ENCODE measurements at places on chromosomes 11 and 22.

DNA sequence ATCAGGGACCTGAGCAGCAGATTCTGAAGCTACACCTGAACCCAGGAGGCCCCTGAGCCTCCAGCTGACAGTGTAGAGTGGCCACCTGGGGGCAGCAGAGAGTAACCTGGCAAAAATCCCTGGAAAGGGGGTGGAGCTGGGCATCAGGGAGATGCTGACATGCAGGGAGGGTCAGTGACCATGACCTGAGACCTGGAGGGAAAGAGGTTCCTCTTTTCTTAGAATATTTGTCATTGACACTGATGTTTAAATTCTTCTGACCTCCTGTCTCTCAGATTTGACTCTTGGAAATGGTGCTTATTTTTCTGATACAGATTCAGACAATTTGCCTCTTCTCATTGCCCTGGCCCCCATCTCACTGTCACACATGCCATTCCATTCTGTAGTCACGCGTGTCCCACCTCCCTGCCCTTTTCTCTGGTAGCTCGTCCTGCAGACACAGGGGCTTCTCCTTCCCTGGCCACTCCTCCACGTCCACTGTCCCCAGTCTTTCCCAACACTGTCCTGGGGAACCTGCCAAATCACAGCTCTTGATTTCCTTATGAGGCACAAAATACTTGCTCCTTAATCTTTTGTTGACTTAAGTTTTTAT lies 117.2 kb upstream of the IGLL5 start:
- no peak for DNase-seq

- no peak for DNase-seq
Observed at GRCh38 chr11:126782810-126783209, 217.8 kb downstream of the KIRREL3 start.

DNA sequence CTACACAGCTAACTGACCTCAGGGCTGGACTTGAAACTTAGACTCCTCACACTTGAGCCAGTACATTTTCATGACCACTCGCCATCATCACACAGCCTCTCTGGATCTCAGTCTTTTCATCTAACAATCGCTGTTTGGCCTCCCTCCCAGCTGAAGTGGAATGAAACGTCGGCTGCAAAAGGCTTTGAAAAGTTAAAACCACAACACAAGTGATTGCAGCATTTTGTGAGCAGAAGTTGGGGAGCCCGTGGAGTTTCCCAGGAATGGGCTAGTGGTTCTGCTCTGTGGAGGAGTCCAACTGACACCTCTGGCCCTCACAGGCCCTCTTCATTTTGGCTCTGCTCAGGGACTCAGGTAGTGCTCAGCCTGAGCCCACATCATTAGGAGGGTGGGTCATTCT lies 35.9 kb upstream of the TRIM29 start:
- DNase-seq: no peak

DNA sequence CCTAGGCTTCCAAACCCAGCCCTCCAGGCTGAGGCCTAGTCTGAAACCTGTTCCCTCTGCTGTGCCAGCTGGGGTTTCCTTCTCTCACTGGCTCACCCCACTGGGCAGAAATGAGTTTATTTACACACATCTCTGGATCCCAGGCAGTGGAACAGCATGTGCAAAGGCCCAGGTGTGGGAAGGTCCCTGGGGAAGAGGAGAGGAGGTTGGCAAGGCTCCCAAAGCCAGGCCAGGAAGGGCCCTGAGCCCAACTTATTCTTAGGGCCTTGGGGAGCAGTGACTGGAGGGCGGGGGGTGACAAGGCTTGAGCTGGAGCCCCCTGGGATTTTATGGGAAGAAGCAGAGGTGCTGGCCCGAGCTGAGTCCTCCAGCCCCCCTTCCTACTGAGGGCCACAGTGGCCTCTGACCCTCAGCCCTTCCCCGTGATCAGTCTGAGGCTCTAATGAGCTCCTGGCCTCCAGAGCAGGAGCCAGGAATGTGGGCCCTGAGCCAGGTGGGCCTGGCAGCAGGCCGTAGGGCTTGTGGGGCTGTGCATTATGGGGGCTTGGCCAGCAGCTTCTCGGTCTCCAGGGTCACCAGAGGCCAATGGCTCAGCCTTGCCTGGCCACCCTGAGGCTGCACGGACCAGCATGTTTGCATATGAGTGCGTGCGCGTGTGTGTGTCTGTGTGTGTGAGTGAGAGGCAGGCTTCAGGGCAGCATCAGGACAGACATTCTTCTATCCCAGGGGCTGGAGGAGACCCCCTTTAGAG lies 2.9 kb downstream of the MYO7A start:
- DNase-seq: no peak

- DNase-seq: no peak
Observed at GRCh38 chr11:44306052-44306917, 3.7 kb downstream of the ALX4 start.

DNA sequence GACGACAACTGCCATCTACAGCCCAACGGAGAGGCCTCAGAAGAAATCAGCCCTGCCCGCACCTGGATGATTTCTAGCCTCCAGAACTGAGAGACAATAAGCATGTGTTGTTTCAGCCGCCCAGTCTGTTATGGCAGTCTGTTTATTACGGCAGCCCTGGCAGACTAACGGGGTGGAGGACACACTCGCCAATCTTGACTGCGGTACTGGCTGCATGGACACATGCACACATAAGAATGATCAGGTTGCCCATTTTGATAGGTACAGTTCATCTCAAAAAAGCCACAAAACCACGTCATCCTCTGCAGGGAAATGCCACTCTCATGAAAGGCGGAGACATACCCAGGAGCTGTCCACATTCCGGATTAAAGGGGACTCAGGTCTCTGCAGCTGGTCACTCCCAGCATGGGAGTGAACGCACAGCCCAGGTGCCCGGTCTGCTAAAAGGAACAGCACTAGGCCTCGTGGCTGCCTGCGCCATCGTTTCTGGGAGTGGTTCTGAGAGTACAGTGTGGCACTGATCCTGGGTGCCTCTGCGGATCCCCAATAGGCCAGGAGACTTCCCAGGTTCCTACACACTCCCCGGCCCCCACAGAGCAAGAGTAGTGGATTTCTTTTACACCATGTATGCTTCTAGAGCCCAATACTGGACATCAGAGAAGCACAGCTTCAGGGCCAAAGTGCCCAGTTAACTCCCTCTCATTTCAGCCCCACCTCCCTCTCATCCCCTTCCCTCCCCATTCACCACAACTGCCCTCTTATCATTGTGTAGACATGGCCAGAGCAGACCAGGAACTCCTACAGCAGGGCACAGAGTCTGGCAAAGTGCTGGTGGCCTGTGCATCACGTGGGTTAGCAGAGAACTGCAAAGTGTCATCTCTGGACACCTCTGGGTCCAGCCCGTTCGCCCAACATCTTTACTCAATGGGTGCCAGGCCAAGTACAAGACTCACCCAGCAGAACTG lies 11.7 kb upstream of the COMT start:
- no peak for DNase-seq

DNA sequence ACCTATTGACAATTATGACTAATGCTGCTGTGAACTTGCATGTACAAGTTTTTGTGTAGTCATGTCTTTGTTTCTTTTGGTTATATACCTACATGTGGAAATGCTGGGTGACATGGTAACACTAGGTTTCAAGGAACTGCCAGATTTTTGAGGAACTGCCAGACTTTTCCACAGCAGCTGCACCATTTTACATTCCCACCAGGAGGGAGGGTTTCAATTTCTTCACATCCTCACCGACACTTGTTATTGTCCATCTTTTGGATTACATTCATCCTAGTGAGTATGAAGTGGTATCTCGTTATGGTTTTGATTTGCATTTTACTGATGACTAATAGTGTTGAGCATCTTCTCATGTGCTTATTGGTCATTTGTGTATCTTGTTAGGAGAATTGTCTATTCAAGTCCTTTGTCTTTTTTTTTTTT lies 13.3 kb downstream of the CLDN5 start:
- DNase-seq: no peak

- peak; percentile 80 for DNase-seq
Observed at GRCh38 chr11:36713715-36714114, 115.7 kb upstream of the RAG2 start.

DNA sequence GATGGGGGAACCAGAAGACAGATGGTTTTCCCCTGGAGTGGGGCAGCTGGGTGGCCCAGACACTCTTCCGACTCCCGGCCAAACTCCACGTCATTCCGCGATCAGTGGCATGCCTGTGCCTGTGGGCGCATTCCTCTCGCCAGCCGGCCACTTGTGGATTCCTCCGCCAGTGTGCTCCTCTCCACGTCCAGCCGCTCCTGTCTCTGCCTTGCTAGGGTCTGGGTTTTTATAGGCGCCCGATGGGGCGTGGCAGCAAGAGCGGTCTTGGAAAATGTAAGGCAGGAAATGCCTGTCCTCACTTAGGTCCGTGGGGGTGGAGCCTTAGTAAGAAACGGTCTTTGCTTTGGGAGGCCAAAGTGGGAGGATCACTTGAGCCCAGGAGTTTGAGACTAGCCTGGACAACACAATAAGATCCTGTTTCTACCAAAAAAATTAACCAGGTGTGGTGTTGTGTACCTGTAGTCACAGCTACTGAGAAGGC lies 81.6 kb upstream of the SEPTIN5 start:
- no peak for DNase-seq

- no peak for DNase-seq
Observed at GRCh38 chr11:47056261-47056915, 119.8 kb downstream of the CSTPP1 start.

- DNase-seq: no peak
Observed at GRCh38 chr22:47411006-47411405, 648.6 kb downstream of the TBC1D22A start.

DNA sequence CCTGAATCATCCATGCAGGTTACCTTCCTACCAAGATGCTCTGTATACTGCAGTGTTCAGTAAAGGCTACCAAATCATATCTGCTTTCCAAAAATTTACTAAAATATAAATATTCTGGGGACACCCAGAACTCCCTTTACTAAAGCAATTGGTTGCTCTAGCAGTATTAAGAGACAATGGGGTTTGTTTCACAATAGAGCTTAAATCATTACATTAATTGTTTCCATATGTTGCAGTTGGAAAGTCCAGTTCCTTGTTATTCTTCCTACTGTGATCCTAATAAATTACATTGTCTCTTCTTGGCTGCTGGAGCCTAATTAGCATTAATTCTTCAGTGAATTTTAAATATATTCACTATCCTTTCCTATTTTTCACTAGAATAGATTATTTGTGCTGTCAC lies 316.0 kb upstream of the MTNR1B start:
- DNase-seq: no peak

DNA sequence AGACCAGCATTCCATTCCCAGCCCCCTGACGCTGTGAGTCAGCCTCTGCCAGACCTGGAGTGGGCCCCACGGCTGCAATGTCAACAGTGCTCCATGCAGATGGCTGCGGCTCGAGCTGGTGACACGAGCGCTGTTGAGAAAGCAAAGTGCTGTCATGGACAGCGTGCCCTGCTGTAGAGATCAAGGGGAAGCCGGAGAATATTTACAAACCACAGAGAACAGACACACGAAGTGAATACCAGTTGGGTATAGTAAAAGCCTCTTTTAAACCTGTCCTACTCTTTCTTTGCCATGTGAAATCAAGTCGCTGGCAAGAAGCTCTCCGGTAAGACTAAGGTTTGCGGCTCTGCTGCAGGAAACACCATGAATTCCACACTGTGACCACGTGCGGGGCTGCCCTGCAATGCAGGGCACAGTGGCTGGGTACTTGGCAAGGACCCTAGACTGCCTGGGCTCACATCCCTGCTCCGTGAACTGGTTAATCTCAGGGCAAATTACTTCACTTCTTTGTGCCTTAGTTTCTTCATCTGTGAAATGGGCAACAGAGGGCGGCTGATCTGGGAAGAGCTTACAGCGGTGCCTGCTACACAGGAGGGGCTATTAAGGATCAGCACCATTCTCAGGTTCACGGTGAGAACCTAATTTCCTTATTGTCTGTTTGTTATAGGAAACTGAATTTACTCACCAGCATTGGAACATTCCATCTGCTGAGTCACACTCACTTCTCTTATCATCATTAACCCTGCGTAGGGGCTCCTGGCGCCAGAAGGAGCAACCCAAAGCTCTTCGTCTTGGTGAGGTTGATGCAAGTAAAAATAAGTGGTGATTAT lies 27.8 kb upstream of the ELFN2 start:
- no peak for DNase-seq

DNA sequence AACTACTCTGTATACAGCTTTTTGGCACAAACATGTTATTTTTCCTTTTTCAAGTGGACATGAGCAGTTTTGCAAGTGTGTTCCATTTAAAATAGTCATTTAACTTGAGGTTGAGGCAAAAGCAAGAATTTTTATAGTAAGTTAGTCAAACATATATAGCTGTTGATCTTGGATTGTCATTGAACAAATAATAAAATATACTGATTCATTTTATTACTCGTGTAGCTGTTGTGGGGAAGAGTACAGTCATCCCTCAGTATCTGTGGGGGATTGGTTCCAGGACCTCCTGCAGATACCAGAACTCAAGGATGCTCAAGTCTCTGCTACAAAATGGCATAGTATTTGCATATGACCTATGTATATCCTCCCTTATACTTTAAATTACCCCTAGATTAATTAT lies 45.3 kb downstream of the EXT2 start:
- no peak for DNase-seq

- DNase-seq: no peak
Observed at GRCh38 chr11:96622026-96622634, 232.3 kb downstream of the JRKL start.

DNA sequence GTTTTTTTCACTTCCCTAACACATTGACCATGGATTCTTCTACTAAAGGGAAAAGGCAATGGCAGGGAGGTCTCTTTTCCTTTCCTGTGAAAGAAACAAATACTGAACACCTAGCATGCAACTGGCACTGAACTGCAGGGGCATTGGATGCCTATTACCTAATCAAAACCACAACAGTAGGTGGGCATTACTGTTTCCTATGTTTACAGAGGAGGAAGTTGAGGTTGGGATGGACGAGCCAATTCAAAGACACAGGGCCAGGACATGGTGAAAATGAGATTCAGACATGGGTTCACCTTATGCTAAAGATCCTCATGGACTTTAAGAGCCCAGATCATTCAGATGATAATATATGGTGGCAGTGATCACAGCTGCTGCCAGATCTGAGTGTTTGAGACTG lies 407.0 kb downstream of the MIAT start:
- DNase-seq: no peak

GRCh38 chr11:130728185-130729180 lies 187.8 kb downstream of the SNX19 start:
- no peak for DNase-seq

- DNase-seq: no peak
Observed at GRCh38 chr11:66316849-66317251, at the start of gene CD248. Gene CD248 (minus strand): TSS chr11:66317044. CDS start chr11:66317027, 17 bp downstream.

- no peak for DNase-seq
Observed at GRCh38 chr11:88655196-88655595, 317.7 kb upstream of the CTSC start.

DNA sequence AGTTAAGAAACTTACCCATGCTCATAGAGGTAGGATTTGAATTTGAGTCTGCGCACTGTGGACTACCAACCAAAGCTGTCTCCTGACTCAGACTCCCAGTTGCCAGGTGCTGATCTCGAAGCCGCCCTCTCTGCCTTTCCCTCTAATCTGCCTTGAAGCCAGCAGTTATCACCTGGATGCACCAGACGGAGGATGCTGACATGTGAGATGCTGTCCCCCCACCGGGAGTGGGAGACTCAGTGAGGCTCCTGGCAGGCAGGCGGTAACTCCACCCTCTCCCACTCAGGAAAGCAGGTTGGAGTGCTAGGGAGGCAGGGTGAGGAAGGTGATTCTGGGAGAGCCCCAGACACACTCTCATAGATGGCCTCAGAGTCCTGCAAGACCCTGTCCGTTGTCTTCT lies 40.4 kb downstream of the KIAA1671 start:
- no peak for DNase-seq

- DNase-seq: no peak
Observed at GRCh38 chr11:95593111-95593510, 196.5 kb downstream of the FAM76B start.

Data from pons (tissue), 1 donor.